ENCODE measurements at places on chromosomes 11 and 22. TPM values are rescaled to one million over a fixed set of nuclear protein-coding genes. Genes with fewer than 3 reads are reported as not detected.

The MYO18B gene
- total RNA-seq: 0.63 TPM

The LGALS1 gene
- 5,490 TPM for total RNA-seq

The YWHAH gene
- total RNA-seq: 236 TPM

The OSBPL5 gene
- total RNA-seq: 46.0 TPM

The DCDC1 gene
- not detected for total RNA-seq

The DNAJB7 gene
- not detected for total RNA-seq

DNA sequence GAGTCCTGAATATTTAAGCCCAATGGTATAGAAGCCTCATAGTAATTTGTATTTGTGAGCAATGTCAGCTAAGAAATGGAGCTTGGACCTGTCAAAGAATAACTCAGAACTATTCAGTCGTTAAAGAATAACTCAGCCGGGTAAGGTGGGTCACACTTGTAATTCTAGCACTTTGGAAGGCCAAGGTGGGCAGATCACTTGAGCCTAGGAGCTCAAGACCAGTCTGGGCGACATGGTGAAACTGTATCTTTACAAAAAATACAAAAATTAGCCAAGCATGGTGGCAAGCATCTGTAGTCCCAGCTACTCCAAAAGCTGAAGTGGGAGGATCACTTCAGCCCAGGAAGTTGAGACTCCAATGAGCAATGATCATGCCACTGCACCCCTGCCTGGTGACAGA lies 1526.5 kb downstream of the LRRC4C start:
- no peaks in the 10 kb centered on the region for H3K36me3 ChIP-seq
- H3K27ac ChIP-seq: no peak overlapping the region
- DNase-seq: no peak
- H3K4me3 ChIP-seq: no peak overlapping the region
- H3K27me3 ChIP-seq: no peaks in the 10 kb centered on the region

- H3K4me3 ChIP-seq: no peak overlapping the region
- H3K27ac ChIP-seq: no peak overlapping the region
- no peaks in the 10 kb centered on the region for H3K4me1 ChIP-seq
- H3K27me3 ChIP-seq: no peaks in the 10 kb centered on the region
- no peak for DNase-seq
These were observed 1220.2 kb downstream of the JRKL start for GRCh38 chr11:97610000-97610399.

GRCh38 chr11:10594407-10594806 lies 25.9 kb upstream of the LYVE1 start:
- peaks cover 29% of the 10 kb centered on the region for H3K4me1 ChIP-seq
- H3K36me3 ChIP-seq: no peaks in the 10 kb centered on the region
- no peak for DNase-seq
- no peak overlapping the region for H3K27ac ChIP-seq
- H3K4me3 ChIP-seq: no peak overlapping the region
- H3K27me3 ChIP-seq: no peaks in the 10 kb centered on the region

DNA sequence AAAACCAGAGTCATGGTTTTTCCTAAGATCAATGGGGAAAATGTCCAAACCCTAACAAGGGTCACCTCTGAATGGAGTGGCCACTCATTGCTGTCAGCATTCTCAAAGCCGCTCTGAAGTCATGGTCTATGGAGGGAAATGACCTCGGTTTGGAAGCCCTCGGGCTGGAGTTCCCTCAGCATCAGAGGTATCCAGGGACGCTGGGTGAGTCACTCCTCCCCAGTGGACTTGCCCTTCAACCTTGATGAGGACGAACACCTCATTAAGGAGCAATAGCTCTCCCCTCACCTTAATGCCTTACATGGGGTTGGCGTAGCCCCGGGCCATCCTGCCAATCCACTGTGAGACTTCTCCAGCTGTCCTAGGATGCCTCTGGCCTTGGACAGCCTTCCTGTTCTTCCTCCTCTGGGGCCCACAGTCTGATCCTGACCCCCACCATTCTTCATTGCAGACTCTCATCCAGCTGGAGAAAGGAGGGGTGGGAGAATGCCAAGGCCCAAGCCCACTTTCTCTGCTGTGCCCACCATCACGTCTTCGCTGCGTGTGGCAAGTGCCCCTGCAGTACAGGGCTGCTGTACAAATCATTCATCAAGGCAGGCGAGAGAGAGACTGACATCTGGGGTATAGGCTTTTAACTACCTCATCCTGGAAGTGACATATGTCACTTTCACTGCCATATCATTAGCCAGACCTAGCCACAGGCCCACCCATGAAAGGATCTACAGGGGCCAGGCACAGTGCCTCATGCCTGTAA lies 25.4 kb upstream of the MYH9 start:
- no peak overlapping the region for H3K27ac ChIP-seq
- peaks cover 20% of the 10 kb centered on the region for H3K4me1 ChIP-seq
- H3K27me3 ChIP-seq: no peaks in the 10 kb centered on the region

- H3K36me3 ChIP-seq: no peaks in the 10 kb centered on the region
- H3K27ac ChIP-seq: no peak overlapping the region
- no peak overlapping the region for H3K4me3 ChIP-seq
- H3K4me1 ChIP-seq: peaks cover 6% of the 10 kb centered on the region
- H3K27me3 ChIP-seq: no peaks in the 10 kb centered on the region
These were observed 49.3 kb upstream of the CD44 start for GRCh38 chr11:35089666-35090065.

DNA sequence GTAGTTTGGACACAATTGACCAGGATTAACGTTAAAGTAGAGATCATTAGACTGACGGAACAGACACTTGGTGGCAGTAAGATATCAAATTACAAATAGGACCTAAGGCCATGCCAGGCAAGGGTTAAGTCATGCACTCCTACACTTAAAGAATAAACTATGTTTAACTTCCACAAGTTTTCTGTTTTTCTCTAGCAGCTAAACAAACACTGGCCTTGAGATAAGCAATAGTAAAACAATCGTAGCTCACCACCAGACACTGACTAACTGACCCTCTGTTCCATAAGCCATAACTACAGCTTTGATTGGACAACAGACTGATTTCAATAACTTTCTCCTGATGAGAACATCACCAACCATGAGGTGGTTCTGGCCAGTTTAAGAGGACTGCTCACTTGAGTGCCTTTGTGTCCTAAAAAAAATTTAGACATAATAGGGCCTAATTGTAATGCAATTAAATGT lies 2.0 kb upstream of the CEP126 start:
- H3K4me3 ChIP-seq: no peak overlapping the region
- H3K27ac ChIP-seq: no peak overlapping the region
- no peak for DNase-seq
- no peaks in the 10 kb centered on the region for H3K27me3 ChIP-seq
- peaks cover 12% of the 10 kb centered on the region for H3K4me1 ChIP-seq

GRCh38 chr11:1992111-1992510 lies 5.5 kb downstream of the H19 start:
- H3K4me3 ChIP-seq: no peak overlapping the region
- DNase-seq: no peak
- H3K27me3 ChIP-seq: no peaks in the 10 kb centered on the region
- H3K4me1 ChIP-seq: no peaks in the 10 kb centered on the region

- H3K27ac ChIP-seq: no peak overlapping the region
- DNase-seq: no peak
These were observed 27.9 kb downstream of the PPFIA1 start for GRCh38 chr11:70298243-70298915.
